ENCODE measurements at places on chromosomes 1 and 21. TPM values are rescaled to one million over a fixed set of nuclear protein-coding genes. Genes with fewer than 3 reads are reported as not detected.

The DEPDC1 gene
- 7.3 TPM for total RNA-seq

The REN gene
- not detected for total RNA-seq

The CDC42 gene
- 251 TPM for total RNA-seq

The CLEC20A gene
- not detected for total RNA-seq

The PLEKHN1 gene
- not detected for total RNA-seq

The TRIM67 gene
- total RNA-seq, result 29.4 TPM

The CRP gene
- total RNA-seq, result not detected

The ITSN1 gene
- 83.7 TPM for total RNA-seq

The DENND2D gene
- 2.4 TPM for total RNA-seq

The IFNLR1 gene
- 0.54 TPM for total RNA-seq

The FAM177B gene
- total RNA-seq, result 0.18 TPM

GRCh38 chr1:24486331-24487065 is 16.1 kb upstream of the RCAN3 start:
- DNase-seq, result no peak

DNA sequence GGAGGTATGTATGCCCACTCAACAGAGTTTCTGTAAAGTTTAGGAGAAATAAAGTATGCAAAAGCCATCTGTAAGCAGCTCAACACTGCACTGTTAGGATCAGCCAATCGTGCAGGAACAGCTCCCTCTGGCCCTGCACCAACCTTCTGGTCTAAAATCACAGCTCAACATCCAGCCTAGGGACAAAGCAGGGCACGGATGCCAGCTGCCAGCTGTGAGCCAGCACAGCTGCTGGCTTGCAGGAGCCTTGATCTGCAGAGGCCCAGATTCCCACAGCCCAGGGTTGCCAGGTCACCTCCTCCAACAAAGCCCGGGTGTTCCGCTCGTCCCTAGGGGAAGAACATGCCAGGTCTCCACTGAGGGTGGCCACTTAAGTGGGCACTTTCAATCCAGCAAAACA is 8.6 kb downstream of the ACOT7 start:
- no peak for DNase-seq

DNA sequence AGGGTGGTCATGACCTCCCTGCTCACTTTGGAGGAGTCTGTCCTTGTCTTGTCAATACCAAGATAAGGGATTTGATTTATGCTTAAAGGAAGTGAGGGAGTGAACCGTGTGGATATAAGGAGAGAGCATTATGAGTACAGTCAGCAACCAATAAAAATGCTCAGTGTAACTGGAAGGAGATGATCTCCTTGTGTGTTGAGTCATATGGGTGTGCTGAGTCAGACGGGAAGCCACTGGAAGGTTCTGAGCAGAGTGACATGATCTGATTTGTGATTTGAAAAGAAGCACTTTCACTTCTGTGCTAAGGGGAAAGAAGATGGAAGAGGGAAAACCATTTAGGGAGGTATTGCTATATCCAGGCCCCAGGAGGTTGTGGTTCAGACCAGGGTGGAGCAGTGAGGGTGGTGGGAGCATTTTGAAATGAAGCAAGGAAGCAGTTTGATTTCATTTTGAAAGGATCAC is 2.5 kb upstream of the BCL10 start:
- no peak for DNase-seq

DNA sequence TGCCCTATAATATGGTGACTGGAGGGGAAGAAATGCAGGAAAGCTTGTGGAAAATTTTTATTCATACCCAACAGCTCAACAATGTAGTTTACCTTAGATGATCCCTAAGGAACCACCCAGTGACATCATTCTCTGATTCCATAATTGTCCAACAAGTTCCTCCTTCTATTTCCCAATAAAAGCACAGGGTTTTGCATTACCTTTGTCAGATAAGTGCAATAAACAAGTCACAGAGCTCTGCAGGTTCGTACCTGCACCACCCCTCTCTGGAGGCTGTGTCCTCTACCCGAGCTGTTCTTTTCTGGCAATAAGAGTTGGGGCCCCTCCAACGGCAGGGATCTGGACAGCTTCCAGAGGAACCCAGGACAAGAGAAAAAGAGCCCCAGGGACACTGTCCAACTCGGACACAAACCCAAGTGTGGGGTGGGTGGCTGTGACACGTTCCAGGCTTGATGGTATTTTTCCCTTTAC is 38.8 kb downstream of the RCAN1 start:
- no peak for DNase-seq

GRCh38 chr1:195335541-195335940 is 1272.7 kb downstream of the KCNT2 start:
- no peak for DNase-seq

- no peak for DNase-seq
Measured at GRCh38 chr1:88885933-88886332, 5.4 kb downstream of the GTF2B start.

DNA sequence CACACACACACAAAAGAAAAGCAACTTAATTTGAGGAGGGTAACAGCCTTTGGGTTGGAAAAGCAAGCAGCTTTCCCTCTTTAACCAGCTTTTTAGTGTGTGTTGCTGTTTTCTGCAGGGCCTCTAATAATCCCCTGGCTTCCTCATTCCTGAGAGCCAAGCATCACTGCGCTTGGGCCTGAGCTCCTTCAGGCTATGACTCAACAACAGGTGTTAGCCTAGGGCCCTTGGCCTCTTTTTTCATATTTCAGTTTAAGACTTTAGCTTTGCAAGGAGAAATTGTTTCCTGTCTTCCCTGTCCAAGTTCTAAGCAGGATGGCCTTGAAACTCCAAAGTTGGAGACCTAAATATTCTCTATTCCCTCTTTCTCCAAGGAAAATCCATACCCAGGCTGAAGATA is 26.2 kb upstream of the SNX27 start:
- no peak for DNase-seq

- no peak for DNase-seq
Measured at GRCh38 chr1:22810378-22810777, 99.7 kb downstream of the EPHB2 start.

- no peak for DNase-seq
Measured at GRCh38 chr1:115063228-115063901, 25.9 kb downstream of the TSPAN2 start.

DNA sequence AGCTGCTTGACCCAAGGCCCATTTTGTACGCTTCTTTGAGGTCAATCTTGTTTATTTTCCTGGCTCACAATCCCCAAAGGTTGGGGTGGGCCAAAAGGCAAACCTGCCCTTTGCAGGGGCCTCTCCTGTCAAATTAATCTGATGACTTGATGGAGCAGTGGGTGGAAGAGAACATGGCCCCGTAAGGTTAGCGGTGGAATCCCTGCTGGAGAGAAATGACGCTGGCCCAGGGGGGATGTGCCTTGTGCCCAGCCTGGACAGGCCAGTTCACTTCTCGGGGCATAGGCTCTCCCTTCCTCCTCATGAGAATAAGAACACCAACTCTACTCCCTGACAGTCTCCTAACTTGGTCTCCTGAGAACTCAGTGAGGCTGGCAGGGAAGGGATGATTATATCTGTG is 40.5 kb downstream of the C1orf198 start:
- no peak for DNase-seq

DNA sequence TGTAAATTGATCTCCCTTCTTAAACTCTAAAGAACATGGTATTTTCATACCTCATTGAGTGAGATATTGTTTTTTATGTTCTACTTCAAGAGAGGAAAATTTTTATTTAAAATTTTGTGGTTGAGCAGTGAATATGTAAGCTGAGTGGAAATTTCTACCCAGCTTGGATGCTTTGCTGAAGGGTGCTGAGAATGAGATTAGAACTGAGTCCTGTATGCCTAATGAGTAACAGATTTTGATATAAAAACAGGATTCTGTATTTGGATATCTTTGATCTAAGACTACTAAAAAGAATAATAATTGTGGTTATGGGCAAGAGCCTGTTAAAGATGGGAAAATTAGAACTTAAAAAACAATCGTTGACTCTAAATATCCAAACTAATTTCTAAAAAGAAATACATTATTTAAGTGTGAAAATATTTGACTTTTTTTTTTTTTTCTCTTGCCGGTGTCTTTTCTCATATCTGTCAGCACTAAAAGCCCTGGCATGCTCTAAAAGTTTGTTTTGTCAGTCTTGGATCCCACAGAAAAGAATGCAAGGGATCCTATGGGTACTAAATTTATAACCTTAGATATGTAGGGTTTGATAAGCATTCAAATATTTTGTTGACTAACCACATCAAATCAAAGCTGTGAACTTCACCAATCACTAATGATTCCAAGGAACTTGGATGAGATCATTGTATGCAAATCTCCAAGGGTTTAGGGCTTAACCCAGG is 652.3 kb downstream of the PTPRC start:
- no peak for DNase-seq

GRCh38 chr1:183370399-183371058 is 47.7 kb downstream of the NMNAT2 start:
- DNase-seq, result no peak

GRCh38 chr21:34722684-34723300 is 54.0 kb downstream of the CLIC6 start:
- no peak for DNase-seq

GRCh38 chr1:200733907-200734306 is 4.8 kb upstream of the CAMSAP2 start:
- DNase-seq, result no peak

GRCh38 chr21:38476385-38476784 is 21.9 kb downstream of the ERG start:
- DNase-seq, result no peak

DNA sequence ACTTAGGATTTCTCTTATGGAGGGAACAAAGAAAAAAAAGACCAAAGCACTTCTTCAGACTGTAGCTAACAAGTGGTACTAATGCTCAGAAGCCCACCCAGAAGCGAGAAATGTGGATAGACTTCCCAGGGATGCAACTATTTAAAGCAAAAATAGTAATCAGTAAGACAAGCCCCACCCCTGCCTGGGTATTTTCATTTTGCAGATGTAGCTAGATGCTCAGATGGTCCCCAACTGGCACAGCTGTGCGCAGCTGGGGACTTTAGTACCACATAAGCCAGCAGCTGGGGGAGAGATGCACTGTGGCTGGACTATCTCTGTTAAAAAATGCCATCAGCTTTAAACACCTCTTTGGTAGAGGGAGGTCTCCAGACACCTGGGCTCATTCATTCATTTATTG is 77.8 kb upstream of the SPAG17 start:
- no peak for DNase-seq

DNA sequence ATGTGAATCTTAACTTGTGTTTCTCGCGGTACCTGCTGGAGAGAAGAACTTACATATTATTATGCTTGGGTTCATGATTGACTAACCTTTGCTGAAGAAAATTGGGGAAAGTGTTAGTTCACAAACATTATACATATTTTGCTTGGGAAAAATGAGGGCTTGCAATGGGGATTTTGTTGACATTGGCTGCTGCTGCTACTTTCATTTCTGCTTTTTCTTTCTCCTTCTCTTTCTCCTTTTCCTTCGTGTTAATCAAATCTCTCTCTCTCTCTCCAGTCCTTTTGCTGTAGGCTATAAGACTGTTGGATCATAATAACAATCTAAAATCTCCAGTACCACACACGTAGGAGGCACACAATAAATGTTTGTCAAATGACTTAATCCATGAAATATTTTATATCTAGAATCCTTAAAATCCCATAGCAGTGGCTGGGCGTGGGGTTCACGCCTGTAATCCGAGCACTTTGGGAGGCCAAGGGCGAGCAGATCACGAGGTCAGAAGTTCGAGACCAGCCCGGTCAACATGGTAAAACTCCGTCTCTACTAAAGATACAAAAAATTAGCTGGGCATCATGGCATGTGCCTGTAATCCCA is 23.0 kb downstream of the IRF2BP2 start:
- DNase-seq, result no peak

DNA sequence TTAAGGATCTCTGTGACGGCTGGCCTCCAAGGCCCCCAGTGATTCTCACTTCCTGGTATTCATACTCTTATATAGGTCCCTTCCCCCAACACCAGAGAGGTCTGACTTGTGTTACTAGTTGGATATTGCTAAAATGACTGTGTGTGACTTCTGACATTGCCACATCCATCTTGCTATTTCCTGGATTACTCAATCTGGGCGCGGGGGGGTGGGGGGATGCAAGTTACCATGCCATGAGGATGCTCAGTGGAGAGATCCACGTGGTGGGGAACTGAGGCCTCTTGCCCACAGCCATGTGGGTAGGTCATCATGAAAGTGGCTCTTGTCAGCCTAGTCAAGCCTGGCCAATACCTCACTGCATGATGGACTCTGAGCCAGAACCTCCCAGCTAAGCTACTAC is 117.0 kb downstream of the UBE2U start:
- DNase-seq, result no peak

DNA sequence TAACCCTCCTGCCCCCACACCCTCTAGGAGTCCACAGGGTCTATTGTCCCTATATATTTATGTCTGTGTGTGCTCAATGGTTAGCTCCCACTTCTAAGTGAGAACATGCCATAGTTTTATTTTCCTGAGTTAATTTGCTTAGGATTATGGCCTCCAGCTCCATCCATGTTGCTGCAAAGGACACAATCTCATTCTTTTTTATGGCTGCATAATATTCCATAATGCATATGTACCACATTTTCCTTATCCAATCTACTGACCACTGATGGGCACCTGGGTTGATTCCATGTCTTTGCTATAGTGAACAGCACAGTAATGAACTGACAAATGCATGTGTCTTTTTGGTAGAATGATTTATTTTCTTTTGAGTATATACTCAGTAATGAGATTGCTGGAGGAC is 13.3 kb upstream of the FHAD1 start:
- DNase-seq, result no peak

DNA sequence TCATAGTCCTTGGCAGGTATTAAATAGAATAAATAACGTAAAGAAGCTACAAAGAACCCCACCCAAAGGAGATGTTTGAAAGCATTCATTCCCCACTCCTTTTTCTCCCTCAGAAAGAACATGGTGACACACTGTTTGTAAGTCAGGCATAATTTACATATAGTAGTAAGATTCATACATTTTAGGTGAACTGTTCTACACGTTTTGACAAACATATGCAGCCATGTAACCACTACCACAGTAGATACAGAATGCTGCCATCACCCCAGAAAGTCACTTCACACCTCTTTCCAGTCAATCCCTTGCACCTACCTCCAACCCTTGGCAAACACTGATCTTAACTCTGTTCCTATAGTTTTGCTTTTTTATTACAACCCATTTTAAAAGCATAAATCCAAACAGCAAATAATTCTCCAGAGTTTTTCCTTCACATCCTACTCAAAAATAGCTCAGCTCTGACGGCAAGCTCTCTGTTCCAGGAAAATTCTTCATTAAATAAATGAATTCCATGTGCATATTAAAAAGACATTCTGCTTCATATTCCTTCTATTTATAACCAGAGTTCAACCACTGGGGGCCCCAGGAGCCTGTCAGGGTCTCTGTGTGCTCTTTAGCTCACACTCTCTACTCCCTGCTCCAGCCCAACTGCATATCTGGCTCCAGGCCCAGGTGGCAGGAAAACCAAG is 258.8 kb downstream of the PLPP3 start:
- DNase-seq, result no peak
